Hypothalamus (tissue), 51 donors: ENCODE measurements at places on chromosomes 2 and 18.

GRCh38 chr2:44838116-44838790 lies 103.2 kb upstream of the SIX3 start:
- no peak for DNase-seq

DNA sequence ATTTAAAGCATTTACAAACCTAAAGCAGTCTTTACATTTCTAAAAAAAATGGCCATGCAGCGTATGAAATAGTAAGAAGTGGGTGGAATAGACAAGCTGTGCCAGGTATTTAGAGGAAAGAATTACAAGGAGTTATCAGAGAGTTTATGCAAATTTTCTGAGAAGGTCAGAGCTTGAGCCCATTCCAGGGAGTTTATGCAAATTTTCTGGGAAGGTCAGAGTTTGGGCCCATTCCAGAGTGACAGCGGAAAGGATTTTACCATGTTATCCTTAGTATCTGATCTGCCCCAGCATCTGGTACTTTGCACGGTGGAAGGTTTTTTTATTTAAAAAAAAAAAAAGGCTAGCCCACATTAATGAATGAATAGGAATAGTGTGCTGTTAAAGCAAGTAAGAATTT lies 1.4 kb upstream of the DOK6 start:
- no peak for DNase-seq

DNA sequence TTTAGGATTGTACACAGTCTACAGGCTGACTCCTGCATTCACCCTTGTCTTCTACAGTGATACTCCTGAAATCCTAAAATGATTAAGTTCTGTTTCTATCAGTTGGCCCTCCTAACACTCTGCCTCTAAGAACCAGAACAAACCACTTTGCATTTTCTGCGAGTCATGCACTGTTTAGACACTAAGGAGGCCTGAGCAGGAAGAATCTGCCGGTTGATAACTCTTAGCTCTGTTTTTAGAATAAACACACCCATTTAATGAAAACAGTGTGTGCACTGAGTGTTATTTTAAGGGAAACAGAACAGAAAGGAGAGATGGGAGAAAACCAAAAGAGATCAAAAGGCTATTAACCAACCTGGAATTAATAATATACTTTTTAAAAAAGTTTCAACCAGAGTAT lies 22.9 kb upstream of the SSB start:
- no peak for DNase-seq

- no peak for DNase-seq
Observed at GRCh38 chr2:119432851-119433522, 1.3 kb downstream of the TMEM37 start.

DNA sequence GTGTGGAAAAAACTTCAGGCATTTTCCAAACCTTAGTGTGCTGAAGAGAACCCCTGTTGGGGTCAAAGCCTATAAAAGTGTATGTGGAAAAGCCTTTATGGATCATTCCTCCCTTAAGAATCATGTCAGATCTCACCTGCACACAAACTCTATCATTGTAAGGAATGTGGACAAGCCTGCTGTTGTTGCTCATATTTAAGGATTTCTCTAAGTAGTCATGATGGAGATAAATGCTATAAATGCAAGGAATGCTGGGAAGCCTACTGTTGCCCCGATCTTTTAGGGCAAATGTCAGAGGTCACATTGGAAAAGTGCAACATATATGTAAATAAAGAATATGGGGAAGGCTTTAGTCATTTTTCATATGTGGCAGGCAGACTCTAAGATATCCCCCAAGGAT lies 129.5 kb downstream of the ICOS start:
- no peak for DNase-seq

- DNase-seq: no peak
Observed at GRCh38 chr18:60047556-60047955, 147.8 kb downstream of the PMAIP1 start.

DNA sequence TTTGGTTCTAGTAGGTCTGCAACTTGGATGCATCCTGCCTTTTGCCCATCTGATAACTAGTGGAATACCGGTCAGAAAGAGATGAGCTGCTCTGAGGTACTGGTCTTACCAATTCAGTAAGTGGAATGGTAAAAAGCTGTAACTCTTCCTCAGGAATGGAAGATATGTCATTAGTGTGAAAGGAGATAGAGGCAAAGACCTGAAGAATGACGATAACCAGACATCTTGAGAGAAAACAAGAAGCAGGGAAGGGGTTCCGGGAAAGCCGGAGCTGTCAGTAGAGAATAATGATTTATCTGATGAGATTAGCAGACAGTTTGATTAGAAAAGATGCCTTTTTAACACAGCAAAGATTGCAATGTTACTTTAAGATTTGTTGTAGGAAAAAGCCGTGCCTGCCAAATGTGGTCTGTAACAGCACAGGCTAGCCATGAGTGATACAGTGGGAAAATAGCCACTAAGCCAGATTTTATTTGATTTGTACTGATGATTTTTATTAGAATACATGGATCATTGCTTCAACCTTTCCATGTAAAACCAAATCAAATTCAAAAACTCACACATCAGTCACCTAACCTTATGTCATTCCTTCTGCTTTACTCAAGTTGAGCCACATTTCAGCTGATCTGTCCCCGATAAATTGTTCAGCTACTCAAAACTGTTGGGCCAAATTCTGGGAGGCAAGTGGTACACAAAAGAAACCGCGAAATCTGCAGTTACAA lies 110.0 kb downstream of the TCF4 start:
- DNase-seq: no peak

DNA sequence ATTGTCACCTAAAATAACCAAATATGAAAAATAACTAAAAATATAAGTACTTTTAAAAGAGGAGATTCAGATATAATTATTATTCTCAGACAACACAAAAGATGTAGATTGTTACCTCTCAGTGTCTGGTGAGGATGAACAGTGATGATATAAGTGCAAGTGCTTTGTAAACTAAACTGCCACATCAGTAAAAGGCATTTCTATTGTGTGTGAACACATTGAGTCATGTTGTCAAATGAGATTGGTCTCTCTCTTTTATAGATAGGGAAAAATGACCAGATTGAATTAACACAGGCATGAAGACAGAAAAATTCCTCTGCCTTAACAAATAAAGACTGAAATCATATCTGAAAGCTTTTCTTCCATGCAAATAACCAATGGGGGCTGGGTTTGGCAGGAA lies 182.4 kb upstream of the TMEFF2 start:
- no peak for DNase-seq

GRCh38 chr2:108944601-108945331 lies 44.3 kb downstream of the EDAR start:
- DNase-seq: no peak
